ENCODE measurements at places on chromosomes 6 and 20.

- no peak for DNase-seq
Measured at GRCh38 chr6:87315071-87315470, 7.3 kb upstream of the SMIM8 start.

DNA sequence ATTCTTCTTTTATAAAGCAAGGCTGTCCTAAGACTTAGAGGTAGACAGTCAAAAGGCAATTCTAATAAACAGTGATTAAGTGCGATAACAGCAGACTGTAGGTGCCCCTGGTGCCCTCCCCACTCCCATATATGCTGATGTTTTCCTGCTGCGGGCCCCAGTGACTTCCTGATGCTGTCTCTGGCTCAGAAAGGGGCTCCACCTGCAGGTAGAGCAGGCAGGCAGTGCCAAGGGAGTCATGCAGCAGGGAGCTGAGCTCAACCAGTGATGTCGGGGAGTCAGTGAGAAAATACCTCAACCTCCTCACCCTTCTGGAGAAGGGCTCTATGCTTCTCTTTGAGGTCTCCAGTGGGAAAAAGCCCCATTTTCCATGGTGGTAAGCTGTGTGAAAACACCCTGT is 126.7 kb upstream of the SSTR4 start:
- no peak for DNase-seq

GRCh38 chr6:129555206-129555832 is 154.7 kb downstream of the ARHGAP18 start:
- no peak for DNase-seq

DNA sequence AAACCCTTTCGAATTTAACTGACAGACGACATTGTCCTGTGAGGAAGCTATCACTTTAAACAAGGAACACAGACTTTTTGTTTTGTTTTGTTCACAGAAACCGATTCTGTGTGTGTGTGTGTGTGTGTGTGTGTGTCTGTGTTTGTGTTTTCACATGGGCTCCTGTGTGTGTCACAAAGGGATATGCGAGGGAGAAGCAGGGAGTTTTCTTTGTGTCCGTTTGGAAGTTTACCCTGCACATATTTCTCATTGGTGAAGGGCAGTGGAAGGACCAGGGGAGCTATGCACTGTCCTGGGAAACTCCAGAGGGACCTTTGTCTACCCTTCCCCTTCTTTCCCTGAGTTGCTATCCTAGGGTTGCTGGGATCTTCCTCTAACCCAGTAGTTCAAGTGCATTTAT is 17.7 kb downstream of the POM121L2 start:
- DNase-seq: no peak

DNA sequence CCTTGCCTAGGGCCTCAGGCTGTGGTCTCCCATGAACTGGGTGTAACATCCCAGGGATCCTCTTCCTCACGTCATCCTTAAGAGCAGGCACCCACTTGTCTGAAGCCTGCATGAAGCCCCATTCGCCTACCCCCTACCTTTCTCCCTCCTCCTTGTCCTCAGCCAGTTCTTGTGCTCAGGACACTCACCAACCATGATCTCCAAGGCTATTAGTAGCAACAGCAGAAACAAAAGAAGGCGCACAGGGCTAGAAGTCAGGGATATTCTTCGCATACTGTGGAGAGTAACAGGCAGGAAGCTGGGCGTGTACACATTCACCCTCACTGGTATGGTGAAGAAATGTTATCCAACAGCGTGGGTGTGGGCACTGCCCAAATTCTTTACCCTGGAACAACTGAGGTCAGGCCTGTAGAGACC is 7.3 kb downstream of the RAET1E start:
- no peak for DNase-seq
